NCI-H510A (cell line): ENCODE measurements at places on chromosomes 13 and 19.

GRCh38 chr13:111399776-111400538, 79.5 kb downstream of the TEX29 start:
- DNase-seq: no peak

DNA sequence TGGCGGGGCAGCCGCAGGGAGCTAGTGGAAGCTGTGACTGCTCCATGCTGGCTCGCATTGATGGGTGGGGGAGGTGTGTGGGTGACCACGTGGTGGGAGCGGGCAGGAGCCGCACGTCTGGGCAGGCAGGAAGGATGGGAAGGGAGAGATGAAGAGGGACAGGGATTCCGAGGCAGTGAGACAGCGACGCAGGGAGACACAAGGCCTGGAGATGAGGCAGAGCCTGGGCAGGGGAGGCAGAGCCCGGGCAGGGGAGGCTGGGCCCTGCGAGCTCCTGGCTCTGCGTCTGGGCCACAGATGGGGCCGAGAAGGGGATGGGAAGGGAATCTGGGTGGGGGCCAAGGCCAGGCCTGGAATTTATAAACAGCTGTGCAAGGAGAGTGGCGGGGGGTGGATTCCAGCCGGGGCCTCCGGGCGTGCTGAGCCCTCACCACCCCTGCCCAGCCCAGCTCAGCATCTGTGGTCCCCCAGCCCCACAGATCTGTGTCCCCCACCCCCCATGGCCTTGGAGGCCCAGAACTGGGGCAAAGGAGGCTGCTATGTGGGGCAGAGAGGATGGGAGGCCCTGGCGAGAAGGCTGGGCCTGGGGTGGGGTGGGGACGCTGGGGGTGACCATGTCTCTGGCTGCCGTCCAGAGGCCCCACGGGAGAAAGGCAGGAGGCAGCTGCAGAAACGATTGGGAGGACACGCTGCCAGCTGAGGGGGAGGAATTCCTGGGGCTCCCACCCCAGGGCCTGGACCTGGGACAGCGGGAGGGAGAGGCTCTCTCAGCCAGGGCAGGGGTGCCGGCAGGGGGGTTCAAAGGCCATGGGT, 6.0 kb downstream of the EHD2 start:
- DNase-seq: no peak

- no peak for DNase-seq
These were observed 107.8 kb downstream of the RXFP2 start for GRCh38 chr13:31846961-31847752.

DNA sequence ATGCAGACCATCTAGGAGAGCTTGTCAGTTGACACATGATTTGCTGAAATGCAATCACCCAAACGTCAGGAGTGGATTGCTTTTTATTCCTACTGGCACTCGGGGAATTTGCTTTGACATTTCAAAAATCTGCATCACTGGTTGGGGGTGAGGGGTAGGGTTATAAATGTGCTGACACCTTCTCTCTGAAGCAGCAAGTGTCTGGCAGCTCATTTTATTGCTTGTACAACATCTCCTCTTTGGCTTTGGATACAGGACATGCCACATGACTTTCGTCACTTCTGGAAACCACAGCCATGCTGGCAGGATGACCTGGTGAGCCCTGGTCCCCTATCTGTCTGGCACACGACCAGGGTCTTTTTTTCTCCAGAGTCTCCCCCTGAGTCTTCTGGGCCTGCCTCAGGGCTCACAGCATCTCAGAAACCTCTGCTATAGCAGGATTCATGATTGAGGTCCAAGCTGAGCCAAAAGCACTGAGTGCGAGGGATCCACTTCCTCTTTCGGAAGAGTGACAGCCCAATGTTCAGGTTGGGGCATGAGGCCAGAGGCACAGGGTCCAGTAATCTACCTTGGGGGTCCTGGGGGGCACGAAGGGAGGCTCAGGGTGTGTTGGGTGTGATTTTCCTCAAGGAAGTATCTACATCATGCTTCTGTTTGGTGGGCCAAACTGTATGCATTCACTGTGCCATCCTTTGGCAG, 60.1 kb downstream of the HSPH1 start:
- no peak for DNase-seq

GRCh38 chr19:32812571-32812970, 57.0 kb downstream of the SLC7A9 start:
- DNase-seq: no peak

DNA sequence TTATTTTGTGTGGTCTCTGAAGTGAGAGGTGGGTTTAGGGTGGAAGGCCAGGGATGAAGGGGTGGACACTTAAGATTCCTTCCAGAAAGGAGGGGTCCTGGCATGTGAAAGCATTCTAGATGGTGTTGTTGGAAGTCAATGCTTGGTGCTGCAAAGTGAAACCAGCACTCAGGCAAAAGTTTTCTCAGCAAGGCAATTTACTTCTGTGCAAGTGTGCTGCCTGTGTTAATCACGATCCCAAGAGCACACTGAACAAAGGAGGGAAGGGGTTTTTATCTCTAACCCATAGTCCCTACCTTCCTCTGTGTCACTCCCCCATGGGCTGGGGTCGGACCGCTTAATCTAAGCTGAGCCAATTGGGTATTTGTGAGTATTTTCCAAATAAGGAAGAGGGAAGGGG, 1.3 kb downstream of the ZNF134 start:
- DNase-seq: no peak

- DNase-seq: no peak
These were observed at the start of gene LGI4 for GRCh38 chr19:35134601-35135242. Gene LGI4 (minus strand): TSS chr19:35135059. CDS start chr19:35134680, 379 bp downstream.

DNA sequence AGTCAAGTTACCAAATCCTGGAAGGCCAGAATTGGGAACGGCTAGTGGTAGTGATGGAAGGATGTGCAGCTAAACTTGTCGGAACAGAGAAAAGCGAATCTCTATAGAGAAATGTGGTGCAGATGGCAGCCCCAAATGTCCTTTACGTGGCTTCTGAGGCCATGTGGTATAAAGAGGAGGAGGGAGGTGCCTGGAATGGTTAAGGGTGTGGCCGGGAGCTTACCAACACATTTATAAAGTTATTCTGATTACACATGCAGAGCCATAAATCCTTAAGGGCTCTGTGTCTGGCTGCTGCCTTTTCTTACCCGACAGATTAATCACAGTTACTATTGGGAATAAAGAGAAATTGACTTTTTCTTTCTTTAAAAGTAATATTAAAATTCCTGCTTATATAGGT, 190.1 kb downstream of the OXGR1 start:
- no peak for DNase-seq

DNA sequence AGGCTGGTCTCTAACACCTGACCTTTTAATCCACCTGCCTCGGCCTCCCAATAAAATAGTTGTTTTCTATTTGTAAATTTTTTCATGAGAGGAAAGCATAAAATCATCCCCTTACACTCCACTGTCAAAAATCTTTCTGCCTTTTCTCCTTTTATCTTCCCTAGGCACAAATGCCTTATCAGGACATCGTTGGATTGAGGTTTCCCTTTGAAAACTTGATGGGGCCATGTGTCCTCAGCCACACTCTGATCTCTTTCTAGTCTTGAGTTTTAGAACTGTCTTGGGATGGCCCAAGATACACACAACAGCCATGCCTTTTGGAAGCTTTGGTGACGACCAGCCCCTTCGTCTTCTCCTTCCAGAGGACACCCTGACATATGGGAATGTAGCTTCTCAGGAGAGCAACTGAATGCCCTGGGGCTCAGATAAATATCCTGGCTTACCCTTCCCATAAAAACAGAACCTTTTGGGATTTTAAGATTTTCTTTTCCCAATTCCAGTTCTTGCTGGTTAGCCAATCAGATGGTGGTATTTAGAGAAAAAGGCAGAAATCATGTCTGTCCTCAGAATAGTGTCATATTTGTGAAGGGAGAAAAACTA, 112.4 kb downstream of the ZNF429 start:
- DNase-seq: no peak

DNA sequence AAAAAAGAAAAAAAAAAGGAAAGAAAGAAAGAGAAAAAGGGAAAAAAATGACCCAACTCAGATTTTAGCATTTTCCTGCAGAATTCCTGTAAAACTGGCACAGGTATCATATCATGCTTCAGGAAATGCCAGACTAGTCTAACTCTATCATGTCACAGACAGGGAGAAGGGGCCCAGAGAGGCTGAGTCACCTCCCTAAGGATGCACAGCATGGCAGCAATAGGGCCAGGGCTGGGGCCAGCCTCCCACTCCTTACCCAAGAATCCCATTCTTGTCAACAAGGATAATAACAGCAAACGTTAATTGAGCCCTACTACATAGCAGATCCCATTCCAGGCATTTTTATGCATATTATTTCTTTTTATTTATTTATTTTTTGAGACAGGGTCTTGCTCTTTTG, 8.5 kb downstream of the GPR4 start:
- DNase-seq: no peak

DNA sequence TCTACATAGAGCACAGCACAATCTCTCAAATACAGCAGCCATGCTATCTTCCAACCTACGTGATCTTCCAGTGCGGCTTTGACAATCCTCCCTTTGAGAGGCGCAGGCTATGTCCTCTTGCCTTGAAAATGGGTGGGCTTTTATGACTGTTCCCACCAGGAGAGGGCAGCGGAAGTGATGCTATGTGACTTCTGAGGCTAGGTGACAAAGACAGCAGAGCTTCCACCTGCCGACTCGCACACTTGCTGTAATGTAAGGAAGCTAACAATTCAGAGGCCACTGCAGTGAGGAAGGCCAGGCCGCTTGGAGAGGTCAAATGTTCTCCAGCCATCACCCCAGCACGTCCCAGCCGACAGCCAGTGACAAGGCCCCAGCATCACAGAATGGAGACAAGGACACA, 65.8 kb downstream of the MRPL57 start:
- DNase-seq: no peak

DNA sequence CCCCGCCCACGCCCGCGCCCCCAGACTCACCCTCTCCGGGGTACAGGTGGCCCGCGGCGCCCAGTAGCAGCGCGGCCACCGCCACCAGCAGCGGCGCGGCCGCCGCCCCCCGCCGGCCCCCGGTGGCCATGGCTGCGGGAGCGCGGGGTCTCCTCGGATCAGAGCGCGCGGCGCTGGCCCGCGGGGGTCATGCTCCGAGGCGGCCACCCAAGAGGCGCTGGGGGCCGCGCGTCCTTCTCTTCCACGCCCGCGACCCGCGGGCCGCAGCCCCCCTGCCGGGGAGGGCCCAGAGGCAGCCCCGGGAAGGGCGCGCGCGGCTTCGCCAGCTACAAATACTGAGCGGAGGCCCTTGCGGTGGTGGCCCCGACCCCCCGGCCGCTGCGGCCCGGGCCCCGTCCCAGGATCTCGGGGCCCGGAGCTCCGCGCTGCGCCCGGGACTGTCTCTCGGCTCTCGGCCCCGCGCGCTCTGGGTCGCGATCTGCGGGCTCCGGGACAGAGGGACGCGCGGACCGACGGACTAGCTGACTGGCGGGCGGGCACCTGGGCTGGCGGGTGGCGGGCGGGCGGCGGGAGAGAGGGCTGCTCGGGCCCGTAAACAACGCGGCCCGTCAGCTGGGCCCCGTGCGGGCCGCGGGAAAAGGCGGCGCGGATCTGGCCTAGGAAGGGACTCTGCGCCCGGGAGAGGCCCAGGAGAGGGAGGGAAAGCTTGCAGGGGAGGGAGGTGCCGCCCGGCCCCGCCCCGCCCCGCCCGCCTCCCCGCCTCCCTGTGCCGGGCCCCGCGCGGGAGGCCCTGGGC, at the start of gene INSR:
INSR (minus strand) TSS at position 653 of the 796 bp plus-strand sequence; CDS start at position 130, 523 bp downstream.
- DNase-seq: peak; percentile 78

- DNase-seq: no peak
These were observed 56.0 kb downstream of the CDADC1 start for GRCh38 chr13:49303533-49304252.

DNA sequence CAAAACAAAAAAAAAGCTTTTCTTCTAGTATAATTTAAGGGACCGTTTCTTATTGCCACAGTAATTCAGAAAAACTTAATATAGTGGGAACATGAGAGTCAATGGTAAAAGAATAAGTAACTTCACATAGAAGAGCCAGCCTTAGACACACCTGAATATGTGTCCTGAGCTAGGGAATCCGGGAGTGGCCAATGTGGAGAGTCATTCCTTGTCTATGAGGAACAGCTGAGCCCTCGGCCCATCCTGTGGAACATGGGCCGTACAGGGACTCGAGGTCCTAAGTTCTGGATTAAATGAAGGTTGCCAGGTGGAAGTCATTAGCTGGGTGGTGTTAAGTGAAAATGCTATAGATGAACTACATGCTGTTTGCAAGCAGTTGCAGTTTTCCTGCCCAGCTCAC, 32.2 kb downstream of the EFNB2 start:
- no peak for DNase-seq

- no peak for DNase-seq
These were observed 193.8 kb downstream of the KATNAL1 start for GRCh38 chr13:30113551-30113950.

GRCh38 chr13:24827799-24828198, 63.8 kb downstream of the RNF17 start:
- no peak for DNase-seq

- no peak for DNase-seq
These were observed 25.7 kb downstream of the GNG7 start for GRCh38 chr19:2676823-2677222.

GRCh38 chr13:46087481-46087880, 17.4 kb downstream of the CPB2 start:
- no peak for DNase-seq

DNA sequence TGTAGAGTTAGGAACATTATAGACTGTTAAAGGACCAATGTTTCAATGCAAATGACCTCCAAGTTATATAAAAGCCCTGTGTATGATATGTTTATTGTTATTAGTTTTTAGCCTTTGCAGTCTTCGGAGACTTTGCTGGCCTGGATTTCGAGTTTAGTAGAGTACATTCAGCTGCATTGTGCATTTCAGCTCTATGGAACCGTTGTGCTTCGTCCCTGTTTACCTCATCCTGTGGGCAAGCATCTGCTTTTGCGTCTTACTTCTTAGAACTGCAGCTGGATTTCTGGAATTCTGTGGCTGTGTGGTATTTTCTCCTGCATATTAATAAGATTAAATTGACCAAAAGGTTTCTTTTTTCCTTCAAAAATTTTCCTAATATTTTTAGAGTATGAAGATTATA, 138.6 kb downstream of the KCNRG start:
- no peak for DNase-seq

DNA sequence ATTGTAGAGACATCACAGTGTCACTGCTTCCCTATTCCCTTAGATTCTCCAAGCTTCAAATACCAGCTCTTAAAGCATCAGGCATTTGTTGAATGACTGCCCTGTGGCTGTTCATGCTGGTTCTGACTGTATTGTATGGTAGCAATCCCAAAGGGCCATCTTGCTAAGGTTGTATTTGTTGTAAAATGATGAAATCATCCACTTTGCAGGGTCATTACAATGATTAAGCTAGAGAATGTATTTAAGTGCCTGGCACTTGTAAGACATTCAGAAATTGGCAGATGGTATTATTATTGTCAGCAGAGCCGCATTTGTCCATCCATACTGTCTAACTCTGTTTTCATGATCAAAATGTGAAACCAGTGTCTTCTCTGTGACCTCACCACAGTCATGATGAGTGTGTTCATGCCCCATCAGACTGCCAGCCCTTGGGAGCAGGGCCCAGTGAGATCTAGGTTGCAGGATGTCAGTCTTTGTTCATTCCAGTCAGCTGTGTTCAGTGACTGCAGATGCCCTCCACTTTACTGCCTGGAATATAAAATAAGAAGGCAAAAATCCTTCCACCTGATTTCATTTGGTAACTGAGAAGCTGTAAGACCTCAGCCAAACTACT, 86.1 kb downstream of the DHRS12 start:
- DNase-seq: no peak

- DNase-seq: no peak
These were observed 3.9 kb upstream of the GSK3A start for GRCh38 chr19:42246143-42246921.
